ENCODE measurements at places on chromosomes 16 and 17.

DNA sequence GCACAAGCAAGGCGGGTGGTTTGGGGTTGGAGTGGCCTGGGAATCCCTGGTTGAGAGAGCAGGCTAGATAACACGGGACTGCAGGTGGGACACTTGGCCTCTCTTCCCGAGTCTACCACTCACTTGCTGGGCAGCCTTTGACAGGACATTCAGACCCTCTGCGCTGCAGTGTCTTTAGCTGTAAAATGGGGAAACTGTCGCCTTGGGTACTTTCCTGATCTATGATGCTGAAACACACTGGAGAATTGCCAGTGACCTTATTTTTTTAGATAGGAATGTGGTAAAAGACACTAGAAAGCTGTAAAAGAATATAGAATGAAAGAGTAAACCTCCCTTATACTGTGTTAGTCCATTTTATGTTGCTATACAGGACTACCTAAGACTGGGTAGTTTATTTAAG lies 30.5 kb downstream of the KSR1 start:
- no peak for DNase-seq

- DNase-seq, result no peak
Observed at GRCh38 chr17:79495665-79496064, 115.2 kb downstream of the RBFOX3 start.

GRCh38 chr17:4822835-4823234 lies 10.3 kb upstream of the MINK1 start:
- no peak for DNase-seq

DNA sequence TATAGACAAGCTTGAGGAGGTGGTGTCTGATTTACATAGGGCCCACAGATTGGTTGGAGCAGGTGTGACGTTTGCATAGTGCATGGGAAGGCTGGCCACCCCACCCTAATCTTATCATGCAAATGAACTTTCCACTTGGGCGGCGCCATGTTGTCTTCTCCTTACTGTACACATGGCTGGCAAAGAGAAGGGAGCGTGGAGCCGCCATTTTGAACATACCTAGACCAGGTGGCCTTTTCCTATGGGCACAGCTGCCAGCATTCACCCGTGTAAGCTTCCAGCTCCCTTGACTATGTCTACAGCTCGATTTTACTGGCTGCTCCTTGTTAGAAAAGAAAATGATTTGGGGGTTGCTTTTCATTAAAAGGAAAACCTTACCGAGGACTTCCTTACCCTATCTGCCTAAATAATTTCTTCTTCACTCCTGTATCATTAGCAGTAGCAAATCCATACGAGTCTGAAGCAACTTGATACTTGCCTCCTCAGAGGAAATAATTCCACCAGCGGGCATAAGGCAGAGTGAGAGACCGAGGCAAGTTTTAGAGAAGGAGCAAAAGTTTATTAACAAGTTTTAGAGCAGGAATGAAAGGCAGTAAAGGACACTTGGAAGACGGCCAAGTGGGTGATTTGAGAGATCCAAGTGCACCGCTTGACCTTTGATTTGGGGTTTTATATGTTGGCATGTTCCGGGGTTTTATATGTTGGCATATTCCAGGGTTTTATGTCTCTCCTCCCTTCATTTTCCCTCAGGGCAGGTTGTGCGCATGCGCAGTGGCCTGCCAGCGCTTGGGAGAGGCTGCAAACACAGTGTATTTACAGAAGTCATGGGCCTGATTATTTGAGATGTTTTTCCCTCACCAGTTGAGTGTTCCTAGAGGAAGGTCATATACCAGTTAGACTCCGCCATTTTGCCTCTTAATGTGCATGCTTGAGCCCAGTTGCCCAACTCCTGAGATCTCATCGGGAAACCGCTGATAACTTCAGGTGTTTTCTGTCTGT lies 65.7 kb downstream of the MARF1 start:
- DNase-seq, result no peak

DNA sequence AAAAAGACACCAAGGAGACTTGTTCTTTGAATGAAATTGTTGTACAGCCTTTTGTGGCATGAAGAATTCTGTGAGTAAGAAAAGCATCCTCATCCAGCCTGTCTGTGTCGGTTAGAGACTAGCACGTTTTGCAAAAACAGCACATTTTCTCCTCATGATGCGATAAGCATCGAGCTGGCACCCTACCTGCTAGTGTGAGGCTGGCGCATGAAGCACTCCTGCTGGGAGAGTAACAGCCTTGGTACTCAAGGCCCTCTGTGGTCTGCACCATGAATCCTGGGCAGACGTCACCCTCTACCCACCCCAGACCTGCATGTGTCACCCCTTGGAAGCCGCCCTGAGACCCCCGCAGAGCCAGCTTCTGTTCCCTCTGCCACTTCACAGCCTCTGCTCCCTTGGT lies 92.6 kb upstream of the TMEM132E start:
- no peak for DNase-seq

- DNase-seq, result no peak
Observed at GRCh38 chr16:28011223-28011622, 52.3 kb downstream of the GSG1L start.

GRCh38 chr16:68086860-68087268 lies 1.7 kb downstream of the NFATC3 start:
- no peak for DNase-seq

GRCh38 chr17:77926981-77927380 lies 31.5 kb upstream of the TNRC6C start:
- DNase-seq, result no peak

DNA sequence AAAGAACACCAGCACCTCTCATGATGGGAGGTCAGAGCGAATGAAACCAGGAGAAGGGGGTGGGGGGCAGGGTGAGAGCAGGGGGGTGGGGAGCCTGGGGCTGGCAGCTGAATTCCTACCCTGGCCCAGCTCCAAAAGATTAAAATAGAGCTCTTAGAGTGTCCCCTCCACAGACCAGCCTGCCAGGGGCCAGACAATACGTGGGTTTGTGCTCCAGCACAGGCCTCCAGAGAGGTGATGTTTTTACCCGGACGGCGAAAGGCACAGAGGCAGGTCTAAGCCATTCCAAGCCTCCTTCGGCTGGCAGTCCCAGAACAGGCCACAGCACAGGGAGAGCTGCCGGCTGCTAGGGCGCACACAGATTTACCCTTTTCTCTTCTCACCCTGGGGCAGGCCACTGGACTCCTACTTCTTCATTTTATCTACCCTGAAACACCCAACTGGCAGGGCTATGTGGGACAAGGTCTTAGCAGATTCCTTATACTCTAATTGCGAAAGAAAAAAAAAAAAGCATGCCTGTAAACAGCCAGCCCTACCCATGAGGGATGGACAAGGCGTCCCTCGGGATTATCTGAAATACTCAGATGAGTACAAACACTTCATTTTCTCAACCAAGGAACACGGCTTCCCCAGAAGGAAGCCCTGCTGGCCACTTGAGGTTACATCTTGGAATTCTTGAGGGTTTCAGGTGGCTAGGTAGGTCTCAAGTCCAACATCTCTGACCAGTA lies 71.9 kb upstream of the NOG start:
- DNase-seq, result no peak

- no peak for DNase-seq
Observed at GRCh38 chr16:55489119-55489955, 10.3 kb downstream of the MMP2 start.

DNA sequence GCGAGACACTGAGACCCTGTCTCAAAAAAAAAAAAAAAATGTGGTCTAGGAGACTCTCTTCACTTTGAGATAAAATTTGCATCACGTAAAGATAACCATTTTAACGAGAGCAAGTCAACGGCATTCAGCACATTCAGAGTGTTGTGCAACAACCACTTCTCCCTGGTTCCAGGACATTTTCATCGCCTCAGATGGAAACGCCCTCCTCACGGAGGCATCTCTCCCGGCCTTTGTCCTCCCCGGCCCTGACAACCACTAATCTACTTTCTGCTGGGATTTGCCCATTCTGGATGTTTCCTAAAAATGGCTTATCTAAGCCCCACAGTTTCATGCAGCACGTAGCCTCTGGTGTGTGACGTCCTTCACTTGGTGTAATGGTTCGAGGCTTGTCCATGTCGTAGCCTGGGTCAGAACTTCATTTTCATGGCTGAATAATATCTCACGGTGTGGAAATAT lies 6.4 kb upstream of the NPRL3 start:
- DNase-seq, result no peak

GRCh38 chr16:87463722-87464690 lies 28.8 kb downstream of the ZCCHC14 start:
- no peak for DNase-seq

DNA sequence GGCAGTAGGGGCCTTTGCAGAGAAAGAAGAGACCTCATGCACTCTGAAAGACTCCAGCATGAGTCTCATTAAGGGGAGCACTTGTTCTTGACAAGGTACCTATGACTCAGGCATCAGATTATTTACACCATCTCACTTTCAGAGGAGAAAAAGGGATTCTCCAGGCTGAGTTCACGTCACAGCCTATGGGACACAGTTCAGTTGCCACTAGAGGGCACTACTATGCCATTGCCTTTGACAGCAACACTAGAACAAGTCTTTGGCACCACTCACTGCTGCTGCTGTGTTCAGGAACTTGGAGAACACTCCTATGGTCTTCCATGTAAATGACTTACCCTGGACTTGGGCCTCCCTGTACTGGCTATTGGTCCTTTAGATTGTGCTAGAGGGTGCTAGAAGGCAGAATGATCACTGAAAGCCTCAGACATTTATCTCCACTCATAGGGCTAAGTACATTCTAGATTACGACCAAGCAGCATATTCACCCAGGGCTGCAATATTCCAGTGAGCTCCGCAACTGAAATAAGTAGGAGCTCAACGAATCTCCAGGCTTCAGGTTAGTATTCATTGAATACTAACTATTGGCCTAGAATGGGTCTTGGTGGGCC lies 225.1 kb upstream of the CA10 start:
- peak; percentile 1 for DNase-seq

Data from activated CD4-positive, alpha-beta T cell treated with anti-CD3 and anti-CD28 coated beads for 24 hours (primary cell).